A172 (cell line): ENCODE measurements at places on chromosomes 7 and 10. TPM values are rescaled to one million over a fixed set of nuclear protein-coding genes. Genes with fewer than 3 reads are reported as not detected.

Gene TFAM
- total RNA-seq = 58.8 and 65.6 TPM in 2 replicates

Gene PNLIP
- total RNA-seq = not detected in 2 replicates

Gene ABLIM1
- 1.8 and 2.3 TPM in 2 replicates for total RNA-seq

Gene IKZF1
- not detected in 2 replicates for total RNA-seq

Gene PRKAR2B
- total RNA-seq = 13.9 and 14.2 TPM in 2 replicates

Gene SPDYE6
- not detected in 2 replicates for total RNA-seq

Gene BICC1
- total RNA-seq = 1.3 and 2.3 TPM in 2 replicates
